Fibroblast of the conjunctiva (primary cell): ENCODE measurements at places on chromosomes 11 and 22.

GRCh38 chr11:119315131-119316015 is 1.6 kb downstream of the MCAM start:
- no peak for DNase-seq

DNA sequence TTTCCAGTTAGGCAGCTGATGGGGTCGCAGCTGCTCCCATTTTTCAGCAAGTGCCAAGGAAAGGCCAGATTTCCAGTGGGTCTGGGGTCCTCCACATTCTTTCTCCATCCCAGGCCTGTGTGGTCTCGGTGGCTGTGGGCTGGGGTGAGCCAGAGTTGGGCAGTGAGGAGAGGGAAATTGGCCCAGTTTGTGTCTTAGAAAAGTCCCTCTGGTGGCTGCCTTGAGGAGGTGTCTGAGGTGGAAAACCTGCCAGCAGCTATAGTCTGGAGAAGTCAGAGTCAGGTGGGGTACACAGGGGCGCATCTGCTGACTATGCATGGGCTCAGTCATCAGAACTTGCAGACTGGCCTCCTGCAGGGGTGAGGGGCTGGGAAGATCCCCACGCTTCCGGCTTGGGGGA is 30.5 kb downstream of the MRGPRD start:
- DNase-seq, result no peak

- no peak for DNase-seq
Observed at GRCh38 chr11:94519478-94520084, 7.3 kb downstream of the C11orf97 start.

DNA sequence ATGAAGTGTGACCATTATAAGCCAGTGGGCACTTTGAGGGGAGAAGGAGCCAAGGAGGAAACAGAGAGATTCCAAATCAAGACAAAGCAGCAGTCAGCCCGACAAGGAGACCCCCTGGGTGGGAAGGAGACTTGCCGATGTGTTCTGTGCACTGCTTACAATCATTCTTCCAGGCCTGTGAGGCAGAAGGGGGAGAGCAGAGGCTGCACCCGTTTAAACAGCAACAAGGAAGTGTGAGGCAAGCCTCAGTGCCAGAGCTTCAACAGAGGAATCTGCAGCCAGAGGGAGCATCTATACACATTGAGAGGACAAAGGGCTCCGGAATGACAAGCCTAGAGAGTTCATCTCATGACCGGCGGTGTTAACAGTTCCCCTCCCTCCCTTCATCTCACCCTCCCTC is 121.1 kb downstream of the NXPE2 start:
- DNase-seq, result no peak

DNA sequence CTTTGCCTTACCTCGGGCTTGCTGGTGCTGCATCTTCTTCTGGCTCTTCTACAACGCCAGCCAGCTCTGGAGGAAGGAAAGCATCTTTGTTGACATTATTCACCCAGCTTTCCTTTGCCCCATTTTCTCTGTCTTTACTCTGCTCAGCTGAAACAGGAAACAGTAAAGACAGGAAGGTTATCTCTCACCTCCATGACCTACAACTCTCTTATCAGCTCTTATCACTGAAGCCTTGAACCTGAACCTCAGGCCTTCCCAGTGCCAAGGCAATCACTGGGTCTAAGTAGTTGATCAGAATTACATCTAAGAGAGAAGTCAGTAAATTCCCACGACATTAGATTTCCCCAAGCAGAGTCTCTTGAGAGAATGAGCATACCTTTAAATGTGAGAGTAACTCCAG is 59.6 kb upstream of the CCDC89 start:
- no peak for DNase-seq

GRCh38 chr11:1109918-1110705 is 35.4 kb downstream of the MUC2 start:
- DNase-seq, result no peak

DNA sequence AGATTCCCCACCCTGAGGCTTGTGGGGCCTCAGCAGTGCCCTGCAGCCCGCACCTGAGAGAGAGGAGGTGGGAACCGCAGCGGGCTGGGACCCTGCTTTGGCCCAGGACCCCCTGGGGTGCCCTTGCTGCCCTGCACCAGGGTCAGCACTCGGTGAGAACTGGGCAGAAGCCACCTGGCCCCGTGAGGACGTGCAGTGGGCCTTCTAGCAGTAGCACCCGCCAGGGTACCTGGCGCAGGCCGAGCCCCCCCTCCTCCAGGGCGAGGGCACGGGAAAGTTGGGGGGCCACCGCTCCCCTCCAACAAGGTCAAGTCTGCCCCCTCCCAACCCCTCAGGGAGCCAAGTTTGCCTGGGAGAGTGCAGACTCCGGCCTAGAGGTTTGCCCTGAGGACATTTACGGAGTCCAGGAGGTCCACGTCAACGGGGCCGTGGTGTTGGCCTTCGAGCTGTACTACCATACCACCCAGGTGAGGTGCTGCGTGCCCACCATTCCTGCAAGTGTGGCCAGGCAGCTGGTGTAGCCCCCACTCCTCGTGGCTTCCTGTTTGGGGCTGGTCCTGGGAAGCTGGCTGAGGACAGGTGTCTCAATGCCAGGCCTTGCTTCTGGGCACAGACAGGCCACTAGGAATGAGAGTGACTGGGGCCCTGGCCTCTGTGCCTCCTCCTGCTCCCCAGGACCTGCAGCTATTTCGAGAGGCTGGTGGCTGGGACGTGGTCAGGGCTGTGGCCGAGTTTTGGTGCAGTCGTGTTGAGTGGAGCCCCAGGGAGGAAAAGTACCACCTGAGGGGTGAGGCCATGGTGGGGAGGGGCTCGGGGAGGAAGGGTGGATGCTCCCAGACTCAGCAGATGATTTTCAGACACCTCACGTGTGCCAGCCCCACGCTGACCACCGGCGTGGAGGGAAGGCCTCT is 3.5 kb downstream of the PGGHG start:
- DNase-seq, result no peak

GRCh38 chr11:98725471-98725870 is 295.3 kb upstream of the CNTN5 start:
- DNase-seq, result no peak

DNA sequence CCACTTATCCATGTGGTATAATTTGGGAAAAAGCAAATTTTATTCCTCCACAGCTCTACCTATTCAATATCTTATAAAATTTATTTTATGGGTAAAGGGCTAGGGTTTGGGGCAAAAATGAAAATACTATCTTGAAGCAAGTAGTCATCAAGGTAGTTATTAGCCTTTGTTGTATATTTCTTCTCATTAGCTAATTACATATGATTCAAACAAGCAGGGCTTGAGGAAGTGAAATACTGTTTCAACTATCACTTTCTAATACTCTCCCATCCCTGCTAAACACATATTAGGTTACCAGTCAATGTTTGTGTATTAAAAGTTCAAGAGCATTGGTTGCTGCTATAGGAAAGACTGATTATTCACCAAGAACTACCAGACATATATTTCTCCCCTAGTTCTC is 517.3 kb downstream of the METTL15 start:
- DNase-seq, result no peak

- DNase-seq, result no peak
Observed at GRCh38 chr22:30507670-30508069, 2.2 kb upstream of the SEC14L4 start.

DNA sequence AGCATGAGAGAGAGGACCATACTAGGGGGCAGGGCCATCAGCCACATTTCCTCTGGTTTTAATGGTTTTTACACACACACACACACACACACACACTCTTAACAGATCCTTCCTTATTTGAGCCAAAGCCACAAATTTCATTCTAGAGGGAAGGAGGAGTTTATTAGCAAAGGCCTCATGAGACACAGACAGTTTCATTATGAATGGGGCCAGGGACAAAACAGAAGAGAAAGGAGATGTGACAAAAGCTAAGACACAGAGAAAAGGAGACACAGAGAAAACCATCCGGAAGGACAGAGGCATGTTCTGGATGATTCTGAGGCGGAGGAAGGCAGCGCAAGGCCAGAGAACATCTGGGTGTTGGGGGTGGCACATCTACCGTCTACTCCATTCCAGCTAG is 32.2 kb upstream of the ARFGAP3 start:
- DNase-seq, result no peak

- no peak for DNase-seq
Observed at GRCh38 chr11:70040869-70041501, 37.1 kb upstream of the ANO1 start.

- no peak for DNase-seq
Observed at GRCh38 chr22:44330744-44331660, 18.3 kb upstream of the SHISAL1 start.

DNA sequence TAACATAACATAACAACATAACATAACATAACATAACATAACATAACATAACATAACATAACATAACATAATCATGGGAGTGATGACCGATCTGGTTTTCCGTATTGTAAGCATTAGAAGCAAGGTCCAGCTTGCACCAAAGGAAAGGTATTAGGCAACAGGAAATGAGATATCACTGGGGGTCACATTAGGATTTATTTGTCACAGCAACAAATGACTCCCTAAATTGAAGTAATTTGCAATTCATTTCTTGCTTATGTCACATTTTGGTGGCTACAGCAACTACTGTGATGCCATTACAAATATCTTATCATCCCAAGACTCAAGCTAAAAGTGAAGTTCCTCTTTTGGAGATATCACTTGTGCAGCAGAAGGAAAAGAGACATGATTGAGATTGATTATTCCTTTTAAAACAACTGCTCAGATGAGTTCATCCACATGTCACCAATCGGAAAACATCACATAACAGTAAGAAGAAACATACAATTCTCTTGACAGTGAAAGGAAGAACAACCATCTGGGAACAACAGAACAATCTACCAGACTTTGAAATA is 1331.1 kb upstream of the RAG2 start:
- no peak for DNase-seq

GRCh38 chr11:12160231-12160630 is 49.8 kb downstream of the MICAL2 start:
- no peak for DNase-seq
